ENCODE measurements at places on chromosomes 16 and 17.

DNA sequence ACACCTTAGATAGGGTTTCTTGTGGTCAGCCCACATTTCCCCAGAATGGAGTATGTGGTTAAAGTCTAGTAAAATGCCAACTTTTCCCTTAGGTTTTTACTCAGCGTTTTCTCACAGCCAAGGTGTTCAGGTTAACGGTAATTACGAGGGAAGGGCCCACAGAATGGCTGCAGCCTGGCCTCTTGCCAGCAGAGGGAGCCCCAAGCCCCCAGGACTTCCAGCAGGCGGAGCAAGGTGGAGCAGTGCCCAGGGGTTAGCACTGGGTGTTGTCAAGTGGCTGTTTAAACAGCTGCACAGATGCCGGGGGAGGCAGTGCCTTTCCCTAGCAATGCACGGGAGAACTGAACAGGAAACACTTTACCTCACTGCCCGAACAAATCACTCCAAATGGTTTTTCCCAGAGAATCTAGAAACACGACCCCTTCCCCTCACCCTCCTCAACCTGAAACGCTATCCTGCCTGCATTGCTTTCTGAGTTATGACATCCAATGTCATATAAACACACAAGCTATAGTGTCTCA is 6.6 kb downstream of the PHB1 start:
- DNase-seq = peak; percentile 93

DNA sequence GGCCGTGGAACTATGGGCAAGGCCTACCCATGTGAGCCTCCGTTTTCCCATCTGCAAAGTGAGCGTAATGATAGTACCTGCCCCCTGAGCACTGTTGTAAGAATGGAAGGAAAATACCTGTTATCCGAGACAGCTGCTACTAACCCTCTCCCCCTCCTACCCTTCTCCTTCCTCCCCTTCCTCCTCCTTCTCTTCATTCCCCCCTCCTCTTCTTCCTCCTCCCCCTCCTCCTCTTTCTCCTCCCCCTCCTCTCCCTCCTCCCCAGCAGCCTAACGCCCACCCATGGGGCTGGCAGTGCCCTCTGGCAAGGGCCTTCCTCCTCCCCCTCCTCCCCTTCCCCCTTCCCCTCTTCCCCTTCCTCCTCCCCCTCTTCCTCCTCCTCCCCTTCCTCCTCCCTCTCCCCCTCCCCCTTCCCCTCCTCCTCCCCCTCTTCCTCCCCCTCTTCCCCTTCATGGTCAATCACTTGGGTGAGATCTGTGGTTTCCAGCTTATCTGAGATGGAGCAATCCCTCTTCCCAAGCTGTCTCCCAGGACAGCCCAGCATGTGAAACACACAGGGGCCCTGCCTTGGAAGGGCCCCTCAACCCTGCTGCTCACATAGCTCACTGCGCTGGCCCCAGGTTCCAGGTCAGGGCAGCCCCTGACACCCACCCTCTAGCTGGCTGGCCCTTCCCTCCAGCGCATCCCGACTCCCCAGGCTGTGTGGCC is 6.4 kb downstream of the ZFPM1 start:
- DNase-seq = no peak

GRCh38 chr17:64736804-64737492 is 74.8 kb upstream of the SMURF2 start:
- DNase-seq = no peak

- DNase-seq = no peak
These were observed 680.6 kb upstream of the C16orf82 start for GRCh38 chr16:26386096-26386495.

- DNase-seq = peak; percentile 89
These were observed at the start of gene PSMB10 for GRCh38 chr16:67936124-67936879. PSMB10 (minus strand) TSS chr16:67936850; CDS start chr16:67936749, 101 bp downstream.

DNA sequence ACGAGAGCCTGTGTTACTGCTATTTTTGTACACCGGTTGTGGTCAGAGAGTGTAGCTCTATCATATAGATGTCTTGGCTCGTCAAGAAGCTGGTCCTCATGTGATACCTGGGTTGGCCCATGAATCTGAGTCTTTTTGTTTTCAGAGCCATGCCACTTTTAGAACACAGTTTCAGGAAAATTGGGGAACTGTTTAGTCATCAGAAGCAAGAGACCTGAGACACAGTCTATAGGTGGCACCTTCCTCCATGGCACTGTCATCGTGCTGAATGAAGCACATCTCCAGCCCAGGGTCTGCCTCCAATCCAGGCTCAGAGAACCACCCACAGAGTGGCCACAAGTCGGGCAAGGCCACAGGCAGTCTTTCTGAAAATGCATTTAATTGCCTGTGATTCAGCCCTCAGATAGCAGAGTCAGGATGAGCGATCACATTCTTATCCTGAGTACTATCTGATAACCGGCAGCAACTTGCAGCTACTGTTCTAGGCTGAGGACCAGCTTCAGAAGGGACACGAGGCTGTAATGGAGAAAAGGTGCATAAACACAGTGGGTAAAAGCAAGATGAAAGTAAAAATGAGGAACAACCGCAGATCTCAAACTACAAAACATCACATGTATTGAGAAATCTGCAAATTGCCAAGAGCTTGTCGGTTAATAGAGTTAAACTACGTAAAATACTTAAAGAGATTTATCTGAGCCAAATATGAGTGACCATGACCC is 14.2 kb upstream of the HAPSTR1 start:
- no peak for DNase-seq

- DNase-seq = no peak
These were observed 82.3 kb downstream of the MARCHF10 start for GRCh38 chr17:62725791-62726249.

DNA sequence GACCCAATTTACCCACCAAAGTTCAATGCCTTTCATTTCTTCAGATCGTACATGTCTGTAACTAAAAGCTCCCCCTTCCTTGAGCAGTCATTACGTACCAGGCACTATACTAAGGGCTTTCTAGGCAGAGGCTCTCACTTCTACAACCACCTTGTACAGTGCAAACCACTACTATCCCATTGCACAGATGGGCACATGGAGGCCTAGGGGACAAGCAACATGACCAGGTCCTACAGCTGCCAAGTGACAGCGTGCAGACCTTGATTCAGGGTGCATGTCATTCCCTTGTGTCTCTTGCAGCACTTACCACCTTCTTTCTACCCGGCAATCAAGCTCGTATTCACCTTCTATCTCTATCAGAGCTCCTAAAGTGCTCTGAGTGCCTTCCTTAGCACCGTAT is 382.7 kb downstream of the SOX9 start:
- DNase-seq = no peak

- DNase-seq = no peak
These were observed 11.6 kb upstream of the RMI2 start for GRCh38 chr16:11333702-11334101.

GRCh38 chr17:39191750-39192510 is 5.5 kb downstream of the CACNB1 start:
- no peak for DNase-seq

- peak; percentile 30 for DNase-seq
These were observed 8.5 kb downstream of the CISD3 start for GRCh38 chr17:38738686-38739085.

- peak; percentile 46 for DNase-seq
These were observed 15.5 kb upstream of the SNTB2 start for GRCh38 chr16:69171325-69172084.

DNA sequence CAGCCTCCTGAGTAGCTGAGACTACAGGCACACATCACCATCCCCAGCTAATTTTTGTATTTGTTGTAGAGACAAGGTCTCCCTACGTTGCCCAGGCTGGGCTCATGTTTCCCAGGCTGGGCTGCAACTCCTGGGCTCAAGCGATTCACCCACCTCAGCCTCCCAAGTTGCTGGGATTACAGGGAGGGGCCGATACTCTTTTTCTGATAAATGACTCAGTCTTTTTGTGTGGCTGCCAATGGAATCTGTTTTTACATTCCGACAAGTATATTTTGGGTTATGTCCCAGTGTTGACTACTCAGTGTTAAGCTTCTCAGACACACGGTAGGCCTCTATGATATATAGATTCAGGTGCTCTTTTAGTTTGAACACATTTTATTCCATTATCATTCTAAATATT is 58.1 kb downstream of the SLFN11 start:
- DNase-seq = no peak

DNA sequence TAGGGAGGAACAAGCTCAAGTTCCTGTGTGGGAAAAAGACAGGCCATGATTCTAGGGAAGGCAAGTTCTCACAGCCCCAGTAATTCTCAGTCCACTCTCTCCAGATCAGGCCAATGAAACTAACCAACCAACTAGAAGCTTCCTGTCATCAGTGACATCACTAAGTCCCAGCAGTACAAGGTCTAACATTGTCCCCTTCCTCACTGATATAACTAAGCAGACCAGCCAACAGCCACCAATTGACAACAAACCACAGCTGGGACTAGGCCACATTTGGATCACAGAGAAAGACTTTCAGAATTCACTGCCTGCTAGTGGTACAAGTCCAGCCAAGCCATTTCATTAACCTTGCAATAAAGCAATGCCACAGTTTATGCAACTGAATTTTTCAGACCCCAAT is 94.0 kb downstream of the CACNG1 start:
- DNase-seq = no peak

DNA sequence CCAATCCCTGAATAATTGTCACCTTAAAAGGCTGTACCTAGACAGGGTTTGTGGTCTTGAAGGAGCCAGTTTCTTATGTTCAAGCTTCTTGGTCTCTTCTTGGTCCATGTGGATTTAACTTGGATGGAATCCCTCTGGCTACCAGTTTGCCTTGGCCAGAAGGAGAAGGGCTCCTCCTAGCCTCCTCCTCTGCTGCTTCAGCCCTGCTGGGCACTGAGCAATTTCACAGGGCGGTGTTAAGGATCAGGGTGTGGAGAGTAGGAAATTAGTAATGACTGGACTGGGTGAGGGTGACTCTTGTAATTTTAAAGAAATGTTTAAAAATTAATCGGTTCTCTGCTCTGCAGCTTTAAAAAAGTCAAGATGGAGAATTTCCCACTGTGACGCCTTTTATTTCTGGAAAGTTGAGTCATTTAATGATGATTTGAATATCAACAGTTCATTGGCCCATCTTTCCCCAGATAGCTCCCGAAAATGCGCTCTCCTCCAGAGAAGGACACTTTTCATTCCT is 96.4 kb downstream of the MSI2 start:
- no peak for DNase-seq

- no peak for DNase-seq
These were observed 145.3 kb downstream of the SPECC1 start for GRCh38 chr17:20154286-20155000.

DNA sequence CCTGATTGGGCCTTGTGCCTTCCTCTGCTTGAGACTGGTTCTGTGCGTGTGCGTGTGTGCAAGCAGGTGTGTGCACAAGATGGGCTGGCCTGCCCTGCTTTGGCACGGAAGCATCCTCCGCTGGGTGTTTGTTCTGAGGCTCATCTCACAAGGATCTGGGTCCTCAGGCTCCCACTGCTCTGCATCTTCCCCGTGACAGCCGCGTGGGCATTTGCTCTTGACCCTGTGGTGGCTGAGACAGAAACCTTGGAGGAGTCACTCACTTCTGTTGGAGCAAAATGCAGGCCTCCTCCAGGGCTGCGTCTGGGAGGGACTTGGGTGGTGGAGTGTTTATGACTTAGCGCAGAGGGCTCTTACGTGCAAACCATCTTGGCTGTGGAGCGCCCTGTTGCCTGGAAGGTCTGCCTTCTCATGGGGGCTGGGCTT is 119.2 kb downstream of the RPTOR start:
- no peak for DNase-seq

DNA sequence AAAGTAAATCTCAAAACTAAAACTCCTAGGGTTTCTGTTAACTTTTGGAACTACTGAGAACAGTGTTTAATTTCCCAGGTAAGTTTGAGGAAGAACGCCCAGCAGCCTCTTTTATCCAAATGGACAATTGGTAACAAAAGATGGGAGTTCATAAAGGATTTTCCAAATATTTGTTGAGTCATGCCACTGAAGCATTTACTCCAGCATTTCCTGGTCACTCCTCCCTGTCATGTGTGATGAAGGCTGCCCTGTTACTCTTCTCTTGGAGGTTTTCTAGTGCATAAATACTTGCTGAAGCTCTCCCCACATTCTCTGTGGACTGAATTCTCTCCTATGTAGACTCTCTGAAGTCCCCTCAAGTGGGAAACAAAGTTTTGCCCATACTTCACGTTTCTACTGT is 16.5 kb downstream of the ZNF75A start:
- no peak for DNase-seq

DNA sequence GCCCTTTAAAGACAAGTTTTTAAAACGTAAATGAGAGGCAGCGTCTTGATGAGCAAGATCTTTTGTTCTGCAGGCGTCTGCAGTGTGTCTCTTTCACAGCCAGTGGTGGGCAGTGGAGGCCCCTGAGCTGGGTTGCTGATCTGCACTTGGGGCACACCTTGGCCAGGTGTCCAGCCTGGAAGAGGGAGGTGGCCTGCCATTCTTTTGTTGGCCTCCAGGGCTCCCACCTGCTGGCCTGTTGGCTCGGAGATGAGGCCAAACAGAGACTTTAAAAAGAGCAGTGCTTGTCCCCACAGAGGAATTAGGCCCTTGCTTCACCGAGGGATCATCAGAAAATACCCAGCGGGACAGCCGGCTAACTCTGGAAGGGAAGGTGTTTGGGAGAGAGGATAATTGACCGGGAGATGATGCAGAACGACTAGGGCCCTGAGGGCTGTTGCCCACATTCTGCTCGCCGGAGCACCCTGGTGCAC is 145.9 kb upstream of the PLCG2 start:
- DNase-seq = peak; percentile 79

DNA sequence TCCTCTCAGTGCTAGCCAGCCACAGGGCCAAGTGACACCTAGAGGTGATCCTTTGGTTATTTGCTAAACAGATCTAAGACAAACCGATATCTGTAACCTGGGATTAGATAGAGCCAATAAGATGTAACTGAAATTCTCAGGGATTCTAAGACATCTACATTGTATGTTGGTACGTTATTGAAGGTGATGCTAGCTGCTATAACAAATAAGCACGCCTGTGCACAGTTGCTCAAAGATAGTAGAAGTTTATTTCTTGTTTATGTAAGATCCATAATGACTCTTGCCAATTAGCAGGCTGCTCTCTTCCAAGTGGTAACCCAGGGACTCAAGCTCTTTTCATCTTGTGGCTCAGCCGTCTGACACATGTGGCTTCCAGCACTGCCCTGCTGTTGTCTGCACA is 370.3 kb downstream of the WWOX start:
- no peak for DNase-seq

DNA sequence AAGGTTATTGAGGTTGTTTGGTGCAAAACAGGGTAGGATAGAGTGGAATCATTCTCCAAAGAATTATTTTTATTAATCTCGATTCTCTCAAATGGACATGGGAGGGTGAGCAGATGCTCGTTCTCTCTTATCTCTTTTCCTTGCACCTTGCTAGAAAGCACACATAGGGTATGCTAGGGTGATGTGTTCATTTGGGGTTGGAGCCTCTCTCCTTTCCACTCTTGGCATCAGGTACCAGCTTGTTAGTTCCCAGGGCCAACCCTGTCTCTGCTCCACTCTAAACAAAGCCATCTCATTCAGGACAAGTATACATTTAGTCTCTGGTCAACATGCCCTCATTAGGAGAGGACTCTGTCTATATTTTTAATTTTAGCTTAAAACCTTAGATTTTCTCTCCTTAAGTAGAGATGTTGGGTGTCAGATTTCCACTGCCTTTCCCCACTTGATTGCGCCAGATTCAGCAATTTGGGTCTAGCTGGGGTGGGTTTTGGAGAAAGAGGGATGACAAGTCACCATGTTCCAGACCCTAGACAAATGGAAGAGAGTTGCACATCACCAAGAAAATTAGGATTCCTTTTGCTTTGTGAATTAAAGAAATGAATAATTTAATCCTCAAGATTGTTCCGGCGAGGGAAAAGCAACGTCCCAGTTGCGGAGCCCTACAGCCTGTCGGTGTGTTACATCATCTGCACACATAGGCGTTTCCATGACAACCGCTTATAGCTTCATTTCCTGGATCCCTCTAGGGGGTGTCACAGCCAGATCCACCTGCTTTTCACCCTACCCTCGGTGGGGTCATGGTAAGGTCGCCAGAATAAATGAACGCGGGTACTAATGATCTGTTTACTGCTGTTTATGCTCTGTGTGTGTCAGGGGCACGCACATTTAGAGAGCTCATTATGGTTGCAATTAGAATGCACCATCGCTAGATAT is 41.6 kb downstream of the SNX11 start:
- DNase-seq = peak; percentile 56
